ENCODE measurements at places on chromosomes 1 and 21.

- no peak for DNase-seq
Observed at GRCh38 chr21:29228306-29228705, 70.4 kb upstream of the BACH1 start.

GRCh38 chr21:37700641-37701202 lies 215.5 kb downstream of the KCNJ6 start:
- peak; percentile 87 for DNase-seq

DNA sequence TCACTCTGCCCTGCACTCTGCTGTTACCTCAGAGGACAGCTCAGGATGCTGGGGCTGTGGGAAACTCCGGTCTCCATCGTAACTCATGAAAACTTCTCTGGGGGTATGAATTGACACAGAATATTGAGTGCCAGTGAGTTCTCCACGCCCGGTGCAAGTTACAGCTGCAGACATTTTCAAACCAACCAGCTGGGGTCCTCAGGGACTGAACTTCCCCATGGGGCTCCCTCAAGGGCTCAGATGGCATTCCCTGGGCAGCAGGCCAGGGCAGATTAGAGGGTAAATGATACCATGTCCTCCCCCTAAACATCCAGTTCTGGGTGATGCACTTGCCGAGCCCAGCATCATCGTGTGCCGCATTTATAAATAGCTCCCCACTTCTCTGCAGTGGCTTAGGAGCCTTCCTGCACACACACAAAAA lies 27.8 kb upstream of the CCSAP start:
- peak; percentile 57 for DNase-seq

DNA sequence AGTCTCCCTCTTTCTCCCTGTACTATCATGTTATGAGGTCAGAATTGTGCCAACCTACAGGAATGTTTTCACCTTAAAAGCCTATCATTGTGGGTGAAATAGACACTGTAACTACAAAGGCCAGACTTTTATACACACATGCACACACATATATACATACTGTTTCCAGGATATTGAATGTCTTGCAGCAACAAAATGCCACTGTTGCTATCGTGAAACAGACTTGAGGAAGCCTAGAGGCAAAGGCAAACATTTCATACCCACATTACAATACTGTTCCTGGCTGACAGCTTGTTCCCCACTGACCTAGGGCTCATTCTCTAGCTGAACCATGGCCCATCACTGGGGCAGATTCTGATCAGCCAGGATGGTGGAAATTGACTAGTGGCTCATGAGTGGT lies 125.1 kb upstream of the DUSP10 start:
- DNase-seq: no peak

DNA sequence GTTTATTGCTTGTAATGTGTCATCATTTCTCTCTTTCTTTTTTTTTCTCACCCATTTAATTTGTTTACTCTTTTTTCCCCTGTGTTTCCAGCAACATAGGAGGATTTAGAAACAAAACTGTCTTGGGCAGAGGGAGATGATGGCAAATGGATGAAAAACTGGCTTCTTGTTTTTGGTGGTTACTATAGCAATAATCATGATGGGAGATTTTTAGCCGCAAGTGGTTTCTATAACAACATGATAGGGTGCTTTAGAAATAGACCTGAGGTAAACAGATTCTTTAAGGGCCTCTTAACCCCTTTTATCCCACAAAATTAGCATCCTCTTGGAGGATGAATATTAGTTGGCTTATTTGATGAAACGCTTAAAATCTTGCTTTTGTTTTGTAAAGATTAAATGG lies 51.6 kb downstream of the CRB1 start:
- no peak for DNase-seq

DNA sequence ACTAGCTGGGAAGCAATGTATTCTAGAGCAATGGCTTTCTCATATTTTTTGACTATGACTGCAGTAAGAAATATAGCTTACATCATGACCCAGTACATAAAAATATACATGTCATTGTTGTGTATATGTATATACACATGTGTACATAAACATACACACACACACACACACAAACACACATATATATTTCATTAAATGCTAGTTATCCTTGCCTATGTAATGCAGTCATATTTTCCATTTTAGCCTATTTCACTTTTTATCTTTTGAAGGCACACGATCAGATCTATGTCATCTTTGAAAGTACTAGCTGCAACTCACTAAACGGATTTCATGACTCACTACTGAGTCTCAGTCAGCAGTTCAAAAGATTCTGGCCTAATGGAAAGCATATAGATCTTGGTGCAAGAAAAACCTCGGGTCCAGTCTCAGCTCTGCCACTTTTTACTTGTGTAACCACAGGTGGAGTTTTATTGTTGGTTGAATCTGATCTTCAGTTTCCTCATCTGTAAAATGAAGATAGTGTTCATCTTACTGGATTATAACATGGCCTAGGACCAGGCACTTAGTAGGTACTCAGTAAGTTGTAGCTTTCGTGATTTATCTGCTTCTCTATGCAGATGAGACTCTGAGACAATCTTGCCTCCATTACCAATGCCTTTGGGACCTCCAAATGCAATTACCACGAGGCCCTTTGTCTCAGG lies 325.6 kb downstream of the RRAGC start:
- DNase-seq: peak; percentile 37

DNA sequence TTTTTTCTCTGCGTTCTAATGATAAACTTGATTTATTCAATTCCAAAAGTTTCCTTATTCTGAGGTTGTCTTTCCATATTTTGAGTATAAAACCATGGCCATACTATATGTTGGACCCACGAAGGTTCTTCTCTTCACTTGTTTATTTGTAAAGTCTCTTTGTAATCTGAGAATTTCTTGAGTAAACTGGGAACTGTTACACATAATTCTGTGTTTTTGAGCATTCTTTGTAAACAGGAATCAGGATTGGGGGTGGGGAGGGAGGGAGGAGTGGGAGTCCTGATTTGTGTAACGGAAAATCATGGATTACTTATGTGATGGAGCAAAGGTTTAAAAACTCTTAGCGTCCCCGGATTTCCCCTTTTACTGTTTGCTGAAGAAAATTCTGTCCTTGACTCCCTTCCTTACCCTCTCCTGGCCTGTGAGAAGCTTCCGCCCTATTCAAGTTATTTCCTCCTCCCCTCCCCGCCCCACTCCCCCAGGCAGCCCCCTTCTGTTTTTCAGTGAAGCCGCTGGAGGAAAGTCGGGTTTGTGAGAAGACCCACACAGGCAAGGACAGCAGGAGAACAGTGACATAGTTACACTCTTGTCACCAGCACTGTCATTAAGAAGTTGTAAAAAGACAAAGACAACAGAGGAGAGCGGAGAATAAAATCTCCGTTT lies 6.4 kb upstream of the NBPF11 start:
- no peak for DNase-seq

- DNase-seq: no peak
Observed at GRCh38 chr1:219659684-219660083, 46.8 kb upstream of the ZC3H11B start.

DNA sequence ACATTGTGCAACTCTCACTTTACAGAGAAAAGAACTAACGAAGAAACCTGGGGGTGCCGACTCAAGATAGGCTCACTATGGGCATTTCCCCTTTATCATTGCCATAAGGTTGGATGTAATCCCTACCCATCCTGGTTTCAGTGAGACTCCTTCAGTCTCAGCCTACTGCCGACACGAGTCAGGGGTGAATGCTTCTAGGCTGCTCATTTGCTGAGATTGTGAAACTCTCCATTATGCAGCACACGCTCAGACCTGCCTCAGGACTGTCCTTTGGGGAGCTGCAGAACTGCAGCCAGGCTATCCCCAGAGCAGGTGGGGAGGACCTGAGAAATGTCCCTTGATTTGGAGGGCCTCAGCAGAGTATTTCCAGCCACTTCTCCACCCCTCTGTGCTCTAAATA lies 22.2 kb downstream of the TSHB start:
- no peak for DNase-seq

GRCh38 chr1:211764701-211765100 lies 65.9 kb downstream of the LPGAT1 start:
- no peak for DNase-seq

- DNase-seq: no peak
Observed at GRCh38 chr1:217078078-217078690, 355.0 kb upstream of the ESRRG start.

DNA sequence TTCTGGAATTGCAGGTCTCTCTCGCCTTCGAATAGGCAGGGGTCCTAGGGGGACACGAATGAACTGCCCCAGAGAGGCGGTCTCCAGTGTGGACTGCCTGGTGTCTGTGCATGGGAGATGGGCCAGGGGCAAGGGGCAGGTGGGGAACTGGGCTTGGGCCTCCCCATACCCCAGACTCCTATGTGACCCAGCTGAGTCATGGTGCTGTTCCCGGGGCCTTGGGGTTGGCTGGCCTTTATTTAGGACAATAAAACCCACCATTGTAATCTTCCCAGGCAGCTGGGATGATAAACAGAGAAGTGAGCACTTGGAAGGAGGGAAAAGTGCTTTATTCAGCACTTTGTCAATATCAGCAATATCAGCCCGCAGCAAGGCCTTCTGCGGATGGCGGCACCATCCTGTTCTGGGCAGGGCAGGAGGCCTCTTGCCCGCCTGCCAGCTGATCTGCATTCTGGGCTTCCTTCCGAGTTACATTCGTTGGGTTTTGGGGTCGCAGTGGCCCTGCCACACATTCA lies 209.0 kb upstream of the TMEM51 start:
- DNase-seq: no peak

- DNase-seq: no peak
Observed at GRCh38 chr1:156167536-156167935, 14.2 kb downstream of the SEMA4A start.

DNA sequence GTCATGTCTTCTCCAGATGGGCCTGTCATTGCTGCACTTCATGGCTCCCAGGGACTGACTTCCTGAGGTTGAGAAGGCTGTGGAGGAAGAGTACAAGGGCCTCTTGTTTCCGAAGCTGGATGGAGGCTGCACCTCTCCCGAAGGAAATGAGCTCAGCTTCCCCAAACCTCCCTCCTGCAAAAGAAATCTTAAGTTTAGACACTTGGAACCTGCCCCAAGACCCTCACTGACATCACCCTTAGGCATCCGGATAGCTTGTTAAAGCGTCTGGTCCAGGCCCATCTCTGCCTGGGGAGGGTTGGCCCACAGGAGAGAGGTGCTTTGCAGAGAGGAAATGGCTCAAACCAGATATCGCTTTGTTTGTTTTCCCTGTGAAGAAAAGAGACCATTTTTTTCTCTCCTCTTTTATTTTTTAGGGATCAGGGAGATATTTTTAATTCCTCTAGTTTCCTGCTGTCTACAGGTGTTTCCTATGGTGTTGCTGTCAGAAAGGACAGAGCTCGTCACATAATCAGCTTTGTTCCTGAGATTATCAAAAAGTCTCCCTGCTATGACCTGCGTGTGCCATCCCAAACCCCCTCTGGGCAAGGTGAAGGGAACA lies 25.0 kb downstream of the RCSD1 start:
- no peak for DNase-seq

DNA sequence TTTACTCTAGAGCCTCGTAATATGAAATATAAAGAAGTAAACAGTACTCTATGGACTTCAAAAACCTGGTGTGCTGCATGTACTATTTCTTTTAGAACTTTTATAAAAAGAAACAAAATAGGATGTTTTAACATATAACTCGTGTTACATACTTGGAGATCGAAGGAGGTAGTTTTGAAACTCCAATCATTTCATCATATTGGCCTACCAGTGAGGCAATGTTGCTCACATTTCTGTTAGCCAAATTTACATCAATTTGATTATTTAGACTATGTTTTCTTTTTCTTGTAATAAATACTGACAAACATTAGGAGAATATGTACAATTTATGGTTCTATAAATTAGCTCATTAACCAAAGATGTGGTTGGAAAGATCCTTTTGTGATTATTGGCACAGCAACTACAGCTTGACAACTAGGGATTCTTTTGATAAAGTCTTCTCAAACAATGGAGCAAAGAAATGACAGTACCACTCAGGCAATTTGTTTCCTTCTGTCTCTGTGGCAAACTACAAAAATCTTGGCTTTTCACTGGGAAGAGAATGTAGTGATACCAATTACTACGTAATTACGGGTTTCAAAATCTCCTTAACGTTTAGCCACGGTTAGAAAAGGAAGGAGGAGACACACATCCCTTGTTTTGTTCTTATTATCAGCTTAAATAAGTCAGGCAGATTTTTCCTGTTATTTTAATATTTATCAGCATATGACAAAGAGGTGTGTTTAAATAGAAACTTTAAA lies 266.6 kb upstream of the SGIP1 start:
- no peak for DNase-seq

GRCh38 chr1:216607067-216607697 lies 116.0 kb downstream of the ESRRG start:
- no peak for DNase-seq

DNA sequence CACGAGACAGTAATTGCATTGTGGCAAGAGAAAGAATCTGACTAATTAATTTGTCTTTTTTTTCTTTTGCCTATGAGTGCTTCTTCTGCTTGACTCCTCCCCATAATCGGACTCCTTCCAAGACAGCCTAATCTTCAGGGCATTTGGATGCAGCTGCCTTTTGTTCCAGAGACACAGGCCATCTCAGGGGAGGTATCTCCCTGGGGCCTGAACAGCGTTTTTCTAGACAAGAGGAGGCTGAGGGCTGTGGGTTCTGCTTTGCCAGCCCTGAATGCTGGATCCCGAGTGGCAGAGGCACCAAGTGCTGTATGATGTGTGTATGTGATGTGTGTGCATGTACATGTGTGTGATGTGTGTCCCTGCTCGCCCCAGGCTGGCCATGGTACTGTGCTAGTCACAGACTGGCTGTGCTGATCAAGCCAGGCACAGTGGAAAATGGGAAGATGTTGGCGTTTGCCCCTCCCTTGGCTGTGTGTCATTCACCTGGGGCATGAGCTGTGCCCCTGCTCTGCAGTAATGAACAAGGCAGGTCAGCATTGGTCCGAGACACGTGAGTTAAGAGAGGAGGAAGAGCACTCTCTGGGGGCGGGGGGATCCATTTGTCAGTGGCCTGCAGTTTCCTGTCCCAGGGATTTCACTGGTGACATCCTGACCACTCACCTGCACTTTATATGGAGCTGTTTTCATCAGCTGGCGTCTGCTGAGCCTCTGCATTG lies 77.2 kb downstream of the ADARB1 start:
- no peak for DNase-seq

DNA sequence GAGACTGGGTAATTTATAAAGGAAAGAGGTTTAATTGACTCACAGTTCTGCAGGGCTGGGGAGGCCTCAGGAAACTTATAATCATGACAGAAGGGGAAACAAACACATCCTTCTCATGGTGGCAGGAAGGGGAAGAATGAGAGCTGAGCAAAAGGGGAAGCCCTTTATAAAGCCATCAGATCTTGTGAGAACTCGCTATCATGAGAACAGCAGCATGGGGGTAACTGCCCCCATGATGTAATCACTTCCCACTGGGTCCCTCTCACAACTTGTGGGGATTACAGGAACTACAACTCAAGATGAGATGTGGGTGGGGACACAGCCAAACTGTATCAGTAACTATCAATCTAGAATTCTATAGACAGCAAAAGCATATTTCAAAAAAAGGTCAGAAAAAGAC lies 64.7 kb upstream of the ACTRT2 start:
- no peak for DNase-seq

- DNase-seq: no peak
Observed at GRCh38 chr1:14987829-14988603, 165.5 kb upstream of the TMEM51 start.

DNA sequence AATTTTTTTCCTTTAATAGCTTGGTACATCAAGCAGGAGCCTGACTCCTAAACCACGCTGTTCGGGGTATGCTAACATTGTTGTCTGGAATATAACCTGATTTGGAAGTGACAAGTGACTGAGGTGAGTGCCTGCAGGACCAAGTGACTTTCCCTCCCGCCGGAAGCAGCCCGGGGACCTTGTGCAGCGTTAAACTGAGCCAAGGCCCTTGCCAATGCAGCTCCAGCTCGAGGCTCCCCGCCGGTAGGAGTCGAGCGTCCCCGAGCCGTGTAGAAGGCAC lies 716 bp upstream of the MTARC1 start:
- no peak for DNase-seq

GRCh38 chr1:47644212-47644573 lies 206.3 kb downstream of the FOXD2 start:
- DNase-seq: no peak

All from BE2C (cell line).